ENCODE measurements at places on chromosomes 11 and 22.
A peak's percentile ranks its signal among the peaks of the same experiment; 100 is the strongest.

GRCh38 chr22:19240813-19241592, 50.5 kb downstream of the CLTCL1 start:
- no peak for DNase-seq

DNA sequence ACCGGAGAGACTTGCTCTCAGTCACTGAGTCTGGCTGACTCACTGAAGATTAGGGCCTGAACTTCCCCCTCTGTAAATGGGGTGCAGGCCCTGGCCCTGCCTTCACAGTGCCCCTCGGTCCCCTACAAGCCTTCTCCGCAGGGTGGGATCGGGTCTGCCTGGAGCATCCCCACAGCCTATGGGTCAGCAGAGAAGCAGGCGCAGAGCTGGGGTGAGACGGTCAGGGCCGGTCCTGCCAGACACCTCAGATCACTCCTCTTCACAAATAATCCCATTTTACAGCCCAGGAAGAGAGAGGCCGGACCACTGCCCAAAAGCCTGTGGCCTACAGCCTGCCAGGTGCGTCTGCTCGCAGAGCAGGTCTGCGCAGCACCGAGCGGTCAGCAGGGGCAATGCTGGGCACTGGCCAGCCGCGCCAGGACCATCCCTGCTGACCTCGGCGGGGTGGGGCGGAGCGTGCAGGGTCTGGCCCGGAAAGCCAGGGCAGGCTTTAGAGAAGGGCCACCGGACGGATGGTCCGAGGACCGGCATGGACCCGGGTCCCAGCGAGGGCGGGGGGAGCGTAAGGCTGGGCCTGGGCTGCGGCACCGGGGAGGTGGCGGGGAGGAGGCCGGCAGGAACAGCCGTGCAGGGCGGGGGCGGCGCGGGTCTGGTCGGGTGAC, 522 bp upstream of the SEPTIN5 start:
- no peak for DNase-seq

DNA sequence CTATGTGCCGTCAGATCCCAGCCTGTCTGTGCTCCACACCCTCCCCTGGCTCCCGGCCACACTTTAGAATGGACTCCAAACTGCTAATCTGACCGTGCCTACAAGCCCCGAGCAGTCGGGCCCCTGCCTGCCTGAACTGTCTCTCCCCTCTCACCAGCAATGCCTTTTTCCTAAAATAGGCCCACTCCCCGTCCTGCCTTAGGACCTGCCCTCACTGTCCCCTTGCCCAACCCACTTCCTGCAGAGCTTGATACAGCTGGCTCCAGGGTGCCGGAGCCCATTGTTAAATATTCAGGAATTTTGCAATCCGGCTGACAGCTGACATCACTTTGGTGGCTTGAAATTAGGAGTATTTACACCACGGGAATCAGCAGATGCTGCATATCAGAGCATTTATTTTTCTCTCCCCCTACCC, 21.4 kb downstream of the MN1 start:
- no peak for DNase-seq

DNA sequence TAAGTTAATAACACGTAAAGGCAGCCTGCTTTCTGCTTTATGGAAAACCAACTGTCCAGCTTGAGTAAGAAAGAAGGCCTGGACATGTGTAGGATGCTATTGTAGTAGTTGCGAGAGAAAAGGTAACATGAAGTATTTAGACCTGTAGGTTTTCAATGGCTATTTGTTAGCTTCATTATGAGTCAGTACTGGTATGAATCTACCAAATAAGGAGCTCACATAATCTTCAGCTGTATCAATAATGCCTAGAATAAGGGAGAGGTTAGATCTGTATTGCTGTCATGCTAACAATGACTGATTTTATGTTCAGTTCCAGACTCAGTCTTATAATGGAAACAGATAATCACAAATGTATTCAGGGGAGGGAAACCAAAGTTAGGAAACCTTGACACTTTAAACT, 550.3 kb downstream of the CNTN5 start:
- no peak for DNase-seq

DNA sequence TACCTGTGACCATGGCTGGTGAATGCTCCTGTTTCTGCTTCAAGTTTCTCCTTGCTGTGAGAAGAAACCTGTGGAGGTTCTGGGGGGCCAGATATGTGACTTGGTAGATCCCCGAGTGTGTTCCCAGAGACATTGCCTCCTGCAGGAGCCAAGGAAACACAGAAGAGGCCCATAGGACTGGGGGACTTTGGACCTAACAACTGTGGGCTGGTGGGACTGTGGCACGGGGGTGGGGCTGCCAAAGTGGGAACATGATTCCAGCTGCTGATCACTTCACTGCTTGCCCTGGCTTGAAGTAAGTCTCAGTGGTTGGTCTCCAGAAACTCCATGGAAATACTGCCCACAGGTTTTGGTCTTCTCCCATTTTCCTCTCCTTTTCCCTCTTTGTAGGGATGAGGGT, 4.1 kb upstream of the NR1H3 start:
- DNase-seq = no peak

DNA sequence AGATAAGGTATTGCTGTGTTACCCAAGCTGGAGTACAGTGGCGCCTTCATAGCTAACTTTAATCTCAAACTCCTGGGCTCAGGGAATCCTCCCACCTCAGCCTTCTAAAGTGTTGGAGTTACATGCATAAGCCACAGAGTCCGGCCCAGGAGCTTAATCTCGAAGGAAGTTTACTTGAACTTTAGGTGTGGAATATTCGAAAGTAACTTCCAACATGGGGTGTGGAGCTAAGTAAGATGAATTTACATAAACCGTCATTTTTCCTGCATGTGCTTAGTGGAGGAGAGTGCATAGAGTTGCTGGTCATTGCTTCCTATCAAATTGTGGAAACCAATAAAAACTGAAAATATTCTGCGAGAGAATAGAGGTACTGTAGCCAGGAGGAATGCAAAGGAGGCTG, 1.5 kb downstream of the ATG13 start:
- DNase-seq = no peak

DNA sequence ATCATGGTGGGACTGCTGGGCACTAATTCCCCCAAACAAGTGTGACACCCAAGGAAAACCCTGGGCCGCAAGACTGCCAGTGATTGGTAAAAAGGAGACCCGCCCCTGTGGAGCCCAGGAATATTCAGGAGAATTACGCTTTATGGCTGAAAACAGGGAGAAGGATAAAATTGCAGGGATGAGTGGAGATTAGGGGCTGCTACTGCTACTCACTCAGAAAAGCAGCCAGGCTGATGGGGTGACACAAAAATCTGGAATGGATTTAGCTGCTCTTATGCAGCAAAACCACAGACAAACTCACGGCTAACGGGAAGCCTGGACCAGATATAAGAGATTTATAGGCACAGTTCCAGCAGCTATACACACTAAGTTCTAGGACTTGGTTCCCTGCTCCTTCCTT, 4.4 kb upstream of the FBXO3 start:
- no peak for DNase-seq

- peak; percentile 2 for DNase-seq
Measured at GRCh38 chr11:13140873-13141655, 131.9 kb downstream of the RASSF10 start.

DNA sequence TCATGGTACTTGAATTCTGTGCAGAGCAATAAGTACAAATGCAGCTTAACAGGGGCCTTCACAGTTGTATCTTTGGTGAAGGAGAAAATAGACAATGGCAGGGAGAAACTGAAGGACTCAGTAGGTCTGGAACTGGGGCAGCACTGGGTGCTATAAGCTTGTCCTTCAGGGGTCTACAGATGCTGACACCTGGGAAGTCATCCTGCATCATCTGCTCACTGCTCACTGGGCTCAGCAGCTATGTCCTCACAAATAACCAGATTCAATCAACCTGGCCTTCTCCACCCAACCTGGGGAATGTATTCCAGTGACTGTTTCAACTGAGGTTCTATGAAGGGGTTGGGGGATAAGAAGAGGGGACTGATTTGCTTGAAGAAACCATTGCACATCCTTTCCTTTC, 117.0 kb downstream of the ZNF280B start:
- DNase-seq = no peak

Data from substantia nigra (tissue), 51 donors.